ENCODE measurements at places on chromosomes 2 and 18.
A peak's percentile ranks its signal among the peaks of the same experiment; 100 is the strongest.

DNA sequence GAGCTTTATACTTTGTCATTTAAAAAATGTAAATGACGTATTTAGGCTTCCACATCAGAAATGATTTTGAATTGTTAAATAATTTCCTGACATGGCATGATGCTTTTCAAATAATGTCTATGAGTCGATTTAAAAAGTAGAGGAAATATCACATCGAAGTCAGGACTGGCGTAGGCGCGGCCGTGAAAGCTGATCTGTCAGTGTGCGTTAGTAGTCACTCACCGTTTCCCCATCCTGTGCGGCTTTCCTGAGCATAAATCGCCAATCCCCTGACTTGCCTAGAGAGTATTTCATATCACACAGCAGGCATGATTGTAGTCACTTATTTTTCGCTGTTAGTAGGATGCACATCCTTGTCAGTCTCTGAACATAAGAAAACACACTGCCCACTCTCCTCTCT lies 843.1 kb downstream of the SOCS6 start:
- no peak for DNase-seq

GRCh38 chr18:25033747-25034471 lies 318.1 kb downstream of the ZNF521 start:
- DNase-seq: no peak

GRCh38 chr2:102335871-102336366 lies 19.7 kb upstream of the IL18R1 start:
- DNase-seq: no peak

GRCh38 chr2:147696426-147696825 lies 148.4 kb upstream of the ACVR2A start:
- no peak for DNase-seq

DNA sequence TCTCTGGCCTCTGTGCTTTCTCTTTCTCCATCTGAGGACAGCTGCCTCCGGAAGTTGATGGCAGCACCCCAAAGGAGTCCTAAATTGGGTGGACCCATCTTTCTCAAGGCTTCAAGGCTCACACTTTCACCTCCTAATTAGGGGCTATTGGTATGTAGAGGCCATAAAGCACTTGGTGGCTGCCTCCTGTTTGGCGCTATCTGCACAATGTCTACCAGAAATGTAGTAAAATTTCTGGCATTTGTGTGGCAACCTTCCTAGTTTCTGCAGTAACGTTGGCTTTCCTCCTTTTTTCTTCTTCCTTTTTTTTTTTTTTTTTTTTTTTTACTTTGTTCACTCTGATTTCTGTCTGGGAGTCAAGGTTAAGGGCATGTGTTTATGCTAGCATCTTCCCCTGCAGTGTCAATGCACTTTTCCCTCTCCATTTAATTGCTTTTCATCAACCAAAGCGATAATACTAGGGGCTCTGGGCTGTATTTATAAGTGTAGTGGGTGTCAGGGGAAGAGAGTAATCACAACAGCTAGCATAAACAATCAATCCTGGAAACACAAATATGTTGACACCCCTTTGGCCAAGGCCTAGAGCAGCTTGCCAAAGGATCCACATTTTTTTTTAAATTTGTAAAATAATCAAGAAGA lies 86.0 kb downstream of the TACR1 start:
- no peak for DNase-seq

DNA sequence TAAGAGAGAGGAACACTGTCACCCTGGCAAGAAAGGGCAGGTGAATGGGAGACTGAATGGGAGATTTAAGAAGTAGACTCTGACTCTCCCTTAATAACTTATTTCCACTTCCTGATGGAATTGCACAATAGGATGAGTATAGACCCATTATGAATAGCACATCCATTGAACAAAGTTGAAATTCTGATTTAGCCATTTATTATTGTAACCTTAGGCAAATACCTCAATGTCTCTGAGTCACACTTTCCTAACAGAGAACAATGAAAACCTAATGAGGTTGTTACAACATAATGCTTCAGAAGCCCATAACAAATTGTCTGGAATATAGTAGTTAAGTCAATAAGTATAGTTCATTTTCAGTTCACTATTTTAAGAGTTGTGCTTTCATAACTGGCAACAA lies 78.9 kb downstream of the NRXN1 start:
- DNase-seq: no peak

- no peak for DNase-seq
These were observed 24.8 kb upstream of the STARD7 start for GRCh38 chr2:96233436-96233835.

DNA sequence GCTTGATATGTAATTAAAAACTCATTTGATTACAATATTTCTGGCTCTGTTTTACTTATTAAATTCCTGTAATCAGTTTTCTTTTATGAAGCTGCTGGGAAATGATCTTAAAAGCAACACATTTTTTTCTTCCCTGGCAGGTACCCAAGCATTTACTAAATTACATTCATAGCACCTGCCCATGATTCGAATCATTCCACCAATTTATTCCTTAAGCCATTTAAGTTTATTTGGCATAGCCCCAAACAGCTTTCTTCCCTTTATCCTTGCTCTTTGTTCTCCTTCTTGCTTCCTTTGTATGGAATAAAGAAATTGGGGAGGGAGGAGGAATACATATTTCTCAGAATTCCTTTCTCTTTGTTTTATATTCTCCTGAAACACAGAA lies 241.3 kb downstream of the AGPS start:
- no peak for DNase-seq

DNA sequence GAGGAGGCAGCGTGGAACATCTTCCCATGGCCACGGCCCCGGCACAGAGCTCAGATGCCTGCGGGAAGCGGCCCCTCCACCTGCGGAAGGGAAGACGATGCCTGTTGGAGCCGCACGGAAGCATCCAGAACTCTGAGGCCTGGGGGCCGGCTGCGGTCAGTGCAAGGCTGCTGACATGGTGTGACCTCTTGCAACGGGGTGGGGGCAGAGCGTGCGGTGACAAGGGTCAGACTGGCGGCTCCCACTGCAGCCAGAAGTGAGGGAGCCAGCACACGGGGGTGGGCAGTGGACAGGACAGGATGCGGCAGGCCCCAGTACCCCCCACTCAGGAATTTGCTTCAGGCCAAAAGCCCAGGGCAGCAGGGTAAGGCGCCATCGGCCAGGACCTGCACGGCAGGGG lies 48.8 kb downstream of the SLC66A2 start:
- DNase-seq: no peak

GRCh38 chr2:241994086-241994485 lies 124.6 kb downstream of the RTP5 start:
- DNase-seq: no peak

DNA sequence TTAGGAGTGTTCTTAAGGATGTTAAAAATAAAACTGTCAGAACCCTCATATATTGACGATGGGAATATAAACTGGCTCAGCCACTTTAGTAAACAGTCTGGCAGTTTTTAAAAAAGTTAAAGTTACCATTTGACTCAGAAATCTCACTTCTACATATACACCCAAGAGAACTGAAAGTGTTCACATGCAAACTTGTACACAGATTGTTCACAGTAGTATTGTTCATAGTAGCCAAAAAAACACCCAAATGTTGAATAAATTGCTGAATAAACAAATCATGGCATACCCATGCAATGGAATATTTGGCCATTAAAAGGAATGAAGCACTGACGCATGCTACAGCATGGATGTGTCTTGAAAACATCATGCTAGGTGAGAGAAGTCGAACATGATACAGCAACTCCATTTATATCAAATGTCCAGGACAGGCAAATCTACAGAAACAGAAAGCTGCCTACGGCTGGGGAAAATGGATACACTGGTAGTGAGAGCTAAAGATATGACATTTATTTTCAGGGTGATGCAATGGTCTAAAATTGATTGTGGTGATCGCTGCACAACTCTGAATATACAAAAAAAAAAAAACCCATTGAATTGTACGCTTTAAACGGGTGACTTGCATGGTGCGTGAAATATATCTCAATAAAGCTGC lies 10.1 kb downstream of the RPL31 start:
- no peak for DNase-seq

DNA sequence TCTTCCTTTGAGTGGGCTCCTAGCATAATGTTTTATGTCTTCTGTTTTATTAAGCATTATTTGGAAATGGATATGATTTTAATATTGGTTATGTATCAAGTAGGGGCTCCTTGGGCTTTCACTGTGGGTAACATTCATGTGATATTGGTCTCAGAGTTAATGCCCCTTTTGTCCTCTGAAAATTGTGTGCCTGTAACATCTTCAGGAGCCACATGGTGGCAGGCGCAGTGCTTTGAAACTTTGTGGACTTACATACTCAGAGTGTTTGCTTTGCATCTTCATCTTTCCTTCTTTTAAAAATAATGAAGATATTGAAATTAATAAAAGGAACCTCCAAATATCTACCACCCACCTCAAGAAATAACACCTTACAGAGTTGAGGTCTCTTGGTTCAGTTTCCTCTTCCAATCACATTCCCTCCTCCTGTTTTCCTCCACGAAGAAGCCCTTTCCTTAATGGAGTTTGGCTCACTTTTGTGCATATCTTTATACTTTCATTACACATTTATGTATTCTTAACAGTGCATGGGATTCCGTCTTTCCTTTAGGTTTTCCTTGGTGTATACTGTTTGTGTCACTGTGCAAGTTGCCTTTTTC lies 73.5 kb downstream of the LIMS1 start:
- peak; percentile 68 for DNase-seq

- no peak for DNase-seq
These were observed 44.5 kb downstream of the MYT1L start for GRCh38 chr2:2286592-2286991.

GRCh38 chr18:11987527-11987926 lies 6.2 kb downstream of the IMPA2 start:
- DNase-seq: no peak

DNA sequence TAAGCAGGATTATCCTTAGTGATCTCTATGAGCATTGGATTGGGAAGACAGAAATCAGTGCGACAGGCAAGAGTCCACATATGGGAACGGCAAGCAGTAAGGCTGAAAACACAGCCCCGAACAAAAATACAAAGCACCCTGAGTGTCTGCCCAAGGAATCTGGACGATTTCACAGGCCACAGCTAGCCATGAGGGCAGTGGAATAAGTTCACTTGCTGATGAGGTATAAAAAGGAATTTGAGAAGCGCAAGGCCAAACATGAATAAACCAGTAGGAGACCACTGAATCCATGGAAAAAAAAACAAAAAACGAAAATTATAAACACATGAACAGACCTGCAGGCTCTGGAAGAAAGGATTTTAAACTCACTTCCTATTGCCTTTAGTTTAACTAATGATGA lies 24.3 kb downstream of the WDSUB1 start:
- no peak for DNase-seq

GRCh38 chr2:16537347-16537746 lies 128.3 kb downstream of the CYRIA start:
- no peak for DNase-seq

GRCh38 chr2:72145658-72146329 lies 1.9 kb downstream of the CYP26B1 start:
- no peak for DNase-seq

DNA sequence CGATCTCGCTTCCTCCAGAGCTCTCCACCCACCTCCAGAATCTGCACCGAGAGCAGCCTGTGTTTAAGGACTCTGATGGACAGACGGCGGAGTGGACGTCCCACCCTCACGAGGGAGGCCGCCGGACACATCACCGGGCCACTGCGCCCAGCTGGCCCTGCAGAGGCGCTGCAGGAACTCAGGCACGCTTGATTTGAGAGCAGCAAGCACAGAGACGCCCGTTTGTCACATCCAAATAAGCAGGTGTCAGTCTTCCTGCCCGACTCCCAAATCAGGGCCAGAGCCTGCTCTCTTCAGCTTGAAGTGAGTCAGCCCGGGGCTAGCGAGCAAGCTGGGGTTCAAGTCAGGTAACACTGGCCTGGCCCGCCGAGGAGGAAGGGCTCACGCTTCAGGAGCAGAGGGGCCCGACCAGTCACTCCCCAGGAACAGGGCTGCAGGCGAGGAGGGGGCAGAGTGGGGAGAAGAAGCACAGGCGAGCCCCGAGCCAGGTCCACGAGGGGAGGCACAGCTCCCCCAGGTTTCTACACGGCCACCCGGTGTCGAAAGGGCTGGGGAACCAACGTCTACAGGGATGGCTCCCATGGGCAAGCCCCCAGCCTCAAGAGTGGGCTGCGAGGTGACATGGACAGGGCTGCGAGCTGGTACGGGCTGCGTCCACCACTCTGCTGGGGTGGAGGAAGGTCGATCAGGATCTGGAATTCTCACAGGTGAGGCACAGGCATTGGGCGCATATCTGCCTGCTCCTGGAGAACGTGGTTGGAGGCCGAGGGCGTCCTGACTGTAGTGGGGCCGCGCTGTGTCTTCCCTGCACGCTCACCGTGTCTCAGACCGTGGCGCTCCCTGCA lies 52.5 kb upstream of the CTDP1 start:
- no peak for DNase-seq

- no peak for DNase-seq
These were observed 7.8 kb upstream of the CTIF start for GRCh38 chr18:48531082-48531403.

DNA sequence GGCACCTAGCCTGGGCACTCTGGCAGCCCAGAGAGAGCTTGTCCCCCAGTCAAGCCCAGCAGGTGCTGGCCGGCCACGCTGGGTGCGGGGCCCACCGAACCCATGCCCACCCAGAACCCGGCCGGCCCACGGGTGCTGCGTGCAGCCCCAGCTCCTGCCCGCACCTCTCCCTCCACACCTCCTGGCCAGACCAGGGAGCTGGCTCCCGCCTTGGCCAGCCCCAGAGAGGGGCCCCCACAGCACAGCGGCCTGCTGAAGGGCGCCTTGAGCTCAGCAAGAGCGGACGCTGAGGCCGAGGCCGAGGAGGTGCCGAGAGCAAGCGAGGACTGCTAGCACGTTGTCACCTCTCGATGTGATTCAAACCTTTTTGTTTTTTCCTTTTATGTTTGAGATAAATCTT lies 407.0 kb upstream of the KCNJ3 start:
- no peak for DNase-seq

DNA sequence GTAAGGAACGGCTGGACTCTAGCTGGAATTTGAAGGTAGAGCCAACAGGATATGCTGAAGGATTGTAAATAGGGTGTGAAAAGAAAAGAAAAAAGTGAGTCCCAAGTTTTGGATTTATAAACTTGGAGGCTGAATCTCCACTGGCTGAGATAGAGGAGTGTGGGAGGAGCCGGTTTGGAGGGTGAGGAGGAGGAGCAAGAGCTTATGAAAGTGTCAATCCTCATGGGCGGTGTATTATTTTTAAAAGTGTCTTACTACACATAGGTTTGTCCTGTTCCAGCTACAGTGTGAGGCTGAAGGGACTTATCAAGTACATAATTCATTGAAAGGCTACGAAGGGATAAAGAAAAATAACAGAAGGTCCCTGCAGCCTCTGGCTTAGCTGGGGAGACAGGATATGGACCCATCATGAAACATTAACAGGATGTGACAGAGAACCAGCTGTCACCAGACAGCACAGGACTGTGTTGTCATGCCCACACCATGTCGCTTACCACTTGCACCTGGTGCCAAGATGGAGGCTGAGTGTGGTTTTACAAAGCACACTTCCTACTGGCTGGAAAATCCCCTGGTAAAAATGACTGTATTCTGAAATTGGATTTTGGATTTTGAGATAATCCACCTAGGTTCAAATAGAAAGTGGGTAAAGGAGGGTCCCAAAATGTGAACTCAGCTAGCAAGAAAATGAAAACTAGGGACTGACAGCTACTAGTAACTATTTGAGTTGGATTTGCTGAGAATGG lies 2.5 kb upstream of the MREG start:
- DNase-seq: no peak

Data from ACHN (cell line).